ENCODE measurements at places on chromosomes 11 and 22. TPM values are rescaled to one million over a fixed set of nuclear protein-coding genes. Genes with fewer than 3 reads are reported as not detected.

- peak; percentile 85 for DNase-seq
These were observed 61.8 kb downstream of the SLC22A12 start for GRCh38 chr11:64652586-64653387.

DNA sequence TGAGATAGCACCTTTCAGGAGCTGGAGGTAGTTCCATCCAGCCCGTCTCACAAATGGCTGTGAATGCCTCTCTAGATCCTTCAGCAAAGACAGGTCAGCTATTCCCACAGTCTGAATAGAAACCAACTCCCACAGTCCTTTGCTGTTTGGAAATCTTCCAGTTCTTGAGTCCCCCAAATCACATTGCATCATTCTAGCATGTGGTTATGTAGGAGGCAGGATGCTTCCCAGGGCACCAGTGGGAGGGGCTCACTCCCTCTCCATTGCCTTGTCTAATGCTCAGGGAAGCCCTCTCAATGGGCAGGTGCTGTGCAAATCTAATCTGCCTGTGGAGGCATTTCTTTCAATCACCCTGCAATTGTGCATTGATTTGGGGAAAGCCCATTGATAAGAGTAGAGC is 14.6 kb downstream of the NAV2 start:
- no peak for DNase-seq

DNA sequence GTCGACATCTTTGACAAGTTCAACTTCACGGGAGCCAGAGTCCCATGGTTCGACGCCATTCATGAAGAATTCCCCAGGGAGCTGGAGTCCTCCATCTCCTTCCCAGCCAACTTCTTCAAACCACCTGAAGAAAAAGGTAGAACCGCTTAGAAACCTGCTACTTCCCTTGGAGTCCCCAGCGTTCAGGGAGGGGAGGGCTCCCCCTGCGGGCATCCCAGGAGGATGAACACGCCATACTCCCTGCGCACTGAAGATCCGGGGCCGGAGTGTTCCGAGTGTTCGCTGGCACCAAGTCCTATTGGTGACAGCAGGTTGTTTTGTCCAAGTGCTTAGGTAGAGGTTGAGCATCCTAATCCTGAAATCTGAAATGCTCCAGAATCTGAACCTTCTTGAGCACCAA is 51.7 kb upstream of the PRODH start:
- DNase-seq, result peak; percentile 31

DNA sequence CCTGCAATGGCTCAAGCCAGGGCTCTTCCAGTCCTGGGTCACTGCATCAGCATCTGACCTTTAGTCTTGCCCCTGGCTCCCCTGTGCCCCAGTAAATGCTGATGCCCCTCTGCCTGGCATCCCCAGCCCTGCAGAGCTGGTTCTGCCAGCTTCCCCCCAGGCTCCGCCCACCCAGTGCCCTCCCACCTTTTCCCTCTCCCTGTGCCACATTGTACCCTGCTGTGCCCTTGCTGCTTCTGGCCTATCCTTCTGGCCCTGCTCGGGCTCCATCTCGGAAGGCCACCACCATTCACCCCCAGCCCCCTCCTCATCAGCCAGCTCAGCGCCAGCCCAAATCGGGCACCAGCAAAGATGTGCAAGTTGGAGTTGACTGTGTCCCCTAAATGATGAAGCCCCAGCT is 7.4 kb downstream of the CAPN5 start:
- no peak for DNase-seq

GRCh38 chr11:46920755-46921154 is 2.4 kb upstream of the LRP4 start:
- no peak for DNase-seq

Gene OR8D4
- total RNA-seq, result not detected

Measured in activated CD8-positive, alpha-beta T cell treated with anti-CD3 and anti-CD28 coated beads for 36 hours (primary cell).